ENCODE measurements at places on chromosomes 12 and 14.

- DNase-seq = no peak
Observed at GRCh38 chr14:84584511-84584910, 945.4 kb upstream of the FLRT2 start.

GRCh38 chr12:33427071-33427470 is 12.5 kb downstream of the SYT10 start:
- no peak for DNase-seq

DNA sequence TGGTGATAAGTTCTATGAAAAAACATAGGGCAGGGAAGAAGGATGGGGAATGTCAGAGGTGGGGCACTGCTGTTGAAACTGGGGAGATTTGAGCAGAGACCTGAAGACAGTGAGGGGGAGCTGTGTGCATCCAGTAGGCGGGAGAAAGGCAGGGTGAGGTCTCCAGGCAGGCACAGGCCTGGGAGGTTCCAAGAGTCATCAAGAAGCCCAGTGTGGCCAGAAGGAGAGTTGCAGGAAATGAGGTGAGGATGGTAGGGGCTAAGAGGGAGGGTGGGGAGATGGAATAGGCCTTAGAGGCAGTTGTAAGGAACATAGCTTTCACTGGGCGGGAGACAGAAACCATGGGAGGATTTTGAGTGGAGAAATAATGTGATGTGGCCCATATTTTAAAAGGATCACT is 341.8 kb downstream of the GLT1D1 start:
- no peak for DNase-seq

DNA sequence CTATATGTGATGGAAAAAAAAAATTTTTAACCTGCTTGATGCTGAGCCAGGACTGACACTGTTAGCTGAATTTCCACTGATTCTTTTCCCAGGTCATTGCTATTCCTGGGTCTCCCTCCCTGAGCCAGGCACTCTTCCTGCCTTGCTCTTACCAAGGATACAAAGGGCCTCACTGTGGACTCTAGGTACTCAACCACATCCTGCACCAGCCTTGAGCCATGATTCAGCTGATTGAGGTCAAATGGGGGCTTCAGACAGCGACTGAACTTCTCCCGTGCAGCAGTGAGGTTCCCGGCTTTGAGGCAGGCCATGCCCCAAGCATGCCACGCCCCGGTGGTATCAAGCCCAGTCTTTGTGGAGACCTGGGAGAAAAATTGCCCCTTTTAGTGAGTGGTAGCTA is 54.3 kb downstream of the ZFYVE26 start:
- DNase-seq = no peak

- DNase-seq = no peak
Observed at GRCh38 chr14:81263777-81264410, 43.1 kb upstream of the GTF2A1 start.

DNA sequence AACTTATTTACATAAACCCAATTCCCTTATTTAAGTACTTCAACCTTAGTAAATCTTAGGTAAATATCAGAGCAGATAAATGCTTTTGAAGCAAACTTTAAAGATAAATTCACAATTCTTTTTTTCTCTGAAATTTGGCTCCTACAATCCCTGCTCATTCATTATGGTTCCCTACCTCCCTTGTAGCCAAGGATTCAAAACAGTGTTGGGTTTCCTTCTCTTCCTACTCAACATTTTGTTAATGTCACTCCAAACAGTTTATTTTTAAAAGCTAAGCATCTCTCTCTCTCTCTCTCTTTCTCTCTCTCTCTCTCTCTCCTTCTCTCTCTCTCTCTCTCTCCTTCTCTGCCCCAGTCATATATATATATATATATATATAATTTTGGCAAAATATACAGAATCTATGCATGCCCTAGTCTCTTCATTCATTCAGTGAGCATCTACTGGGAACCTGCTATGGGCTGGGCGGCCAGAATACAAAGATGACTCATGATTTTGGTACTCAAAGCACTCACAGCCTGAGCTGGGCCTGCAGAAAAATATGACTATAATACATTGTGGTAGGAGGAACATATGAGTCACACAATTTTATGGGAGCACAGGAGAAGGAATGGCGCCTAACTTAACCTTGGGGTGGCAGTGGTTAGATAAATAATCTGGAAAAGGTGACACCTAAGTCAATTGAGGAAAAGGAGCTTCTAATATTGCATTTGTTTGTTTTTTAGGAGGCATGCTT is 123.7 kb upstream of the DHRS4 start:
- DNase-seq = no peak

- no peak for DNase-seq
Observed at GRCh38 chr12:124381456-124382296, 86.8 kb downstream of the RFLNA start.
